Large intestine (tissue), 12 donors: ENCODE measurements at places on chromosomes 2 and 18.

DNA sequence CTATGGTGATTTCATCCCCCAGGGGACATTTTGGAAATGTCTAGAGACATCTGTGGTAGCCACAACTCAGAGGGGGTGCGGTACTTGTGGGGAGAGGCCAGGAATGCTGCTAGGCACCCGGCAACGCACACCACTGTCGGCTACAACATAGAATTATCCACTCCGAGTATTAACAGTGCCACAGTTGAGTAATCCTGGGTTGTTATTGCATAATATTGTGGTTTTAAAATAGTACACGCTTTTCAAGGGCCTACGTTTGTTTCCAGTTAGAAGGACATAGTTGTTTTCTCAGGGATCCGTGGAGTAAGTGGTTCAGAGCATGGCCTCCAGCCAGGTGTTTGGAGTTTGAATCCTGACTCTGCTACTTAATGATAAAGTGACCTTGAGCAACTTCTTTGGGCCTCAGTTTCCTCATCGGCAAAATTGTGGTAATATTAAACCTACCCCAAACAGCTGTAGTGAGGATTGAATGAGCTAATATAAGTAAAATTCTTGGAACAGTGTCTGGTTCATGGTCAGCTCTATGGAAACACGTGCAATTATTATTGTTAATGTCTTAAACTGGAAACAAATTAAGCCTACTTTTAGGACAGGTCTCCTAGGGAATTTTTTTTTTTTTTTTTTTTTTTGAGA is 24.5 kb downstream of the CYP27A1 start:
- DNase-seq: peak; percentile 83

GRCh38 chr2:97726261-97727064 is 13.1 kb downstream of the ZAP70 start:
- DNase-seq: no peak

DNA sequence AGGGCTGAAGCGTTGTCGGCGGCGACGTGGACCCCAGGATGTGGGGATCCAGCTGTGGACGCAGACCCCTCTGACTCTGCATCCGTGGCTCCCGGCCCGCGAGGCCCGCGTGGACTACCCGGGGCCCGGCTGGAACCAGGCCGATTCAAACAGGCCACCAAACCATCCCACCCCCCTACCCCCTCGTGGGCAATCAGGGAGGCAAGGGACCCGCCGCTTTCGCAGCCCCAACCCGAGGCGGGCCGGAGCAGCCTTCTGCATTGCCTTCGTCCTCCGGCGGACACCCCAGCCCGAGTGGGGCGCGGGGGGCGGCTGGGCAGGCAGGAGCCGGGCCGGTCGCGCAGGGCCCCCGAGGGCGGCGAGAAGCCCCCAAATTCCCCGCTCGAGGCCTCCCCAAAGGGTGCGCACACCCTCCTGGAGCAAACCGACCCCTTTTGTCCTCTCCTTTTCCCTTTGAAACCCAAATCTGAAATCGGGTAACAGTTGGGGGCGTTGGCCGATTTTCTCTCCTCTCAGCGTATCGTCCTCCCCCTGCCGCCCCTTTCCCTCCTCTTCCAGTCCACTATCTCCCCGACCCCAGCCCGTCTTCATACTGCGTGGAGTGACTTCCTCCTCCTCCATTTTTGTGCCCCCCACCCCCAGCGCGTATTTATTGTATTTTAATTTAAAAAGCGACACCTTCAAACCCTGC is 7.4 kb downstream of the SP9 start:
- peak; percentile 6 for DNase-seq

DNA sequence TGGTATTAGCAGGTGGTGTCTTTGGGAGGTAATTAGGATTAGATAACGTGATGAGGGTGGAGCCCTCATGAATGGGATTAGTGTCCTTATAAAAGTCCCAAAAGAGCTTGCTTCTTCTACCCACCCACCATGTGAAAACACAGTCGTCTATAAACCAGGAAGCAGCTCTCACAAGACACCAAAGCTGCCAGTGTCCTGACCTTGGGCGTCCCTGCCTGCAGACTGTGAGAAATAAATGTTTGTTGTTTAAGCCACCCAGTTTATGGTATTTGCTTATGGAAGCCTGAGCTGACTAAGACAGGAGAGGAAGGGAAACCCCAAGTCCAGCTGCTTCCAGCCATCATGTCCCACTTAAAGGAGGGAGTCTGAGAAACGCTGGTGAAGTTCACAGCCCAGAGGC is 13.6 kb downstream of the ADI1 start:
- DNase-seq: no peak

- DNase-seq: no peak
Measured at GRCh38 chr2:178204977-178205376, 10.7 kb downstream of the OSBPL6 start.

DNA sequence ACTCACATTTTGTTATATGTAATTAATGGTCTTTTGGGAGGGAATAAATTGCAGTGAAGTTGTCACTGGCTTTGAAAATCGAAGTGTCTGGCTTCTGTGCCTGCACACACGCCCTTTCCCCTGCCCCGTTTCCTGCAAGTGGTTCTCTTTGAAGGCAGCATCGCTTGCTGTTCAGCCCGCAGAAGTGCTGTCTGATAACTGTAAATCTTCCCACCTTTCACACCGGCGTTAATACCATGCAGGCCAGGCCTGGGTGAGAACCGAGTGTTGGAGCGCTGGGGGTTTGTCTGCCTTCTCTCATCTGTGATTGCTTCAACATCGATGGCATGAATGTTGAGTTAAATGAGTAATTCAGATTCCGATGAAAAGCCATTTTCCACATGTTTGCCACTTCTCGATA is 37.9 kb upstream of the RPL31 start:
- DNase-seq: no peak

DNA sequence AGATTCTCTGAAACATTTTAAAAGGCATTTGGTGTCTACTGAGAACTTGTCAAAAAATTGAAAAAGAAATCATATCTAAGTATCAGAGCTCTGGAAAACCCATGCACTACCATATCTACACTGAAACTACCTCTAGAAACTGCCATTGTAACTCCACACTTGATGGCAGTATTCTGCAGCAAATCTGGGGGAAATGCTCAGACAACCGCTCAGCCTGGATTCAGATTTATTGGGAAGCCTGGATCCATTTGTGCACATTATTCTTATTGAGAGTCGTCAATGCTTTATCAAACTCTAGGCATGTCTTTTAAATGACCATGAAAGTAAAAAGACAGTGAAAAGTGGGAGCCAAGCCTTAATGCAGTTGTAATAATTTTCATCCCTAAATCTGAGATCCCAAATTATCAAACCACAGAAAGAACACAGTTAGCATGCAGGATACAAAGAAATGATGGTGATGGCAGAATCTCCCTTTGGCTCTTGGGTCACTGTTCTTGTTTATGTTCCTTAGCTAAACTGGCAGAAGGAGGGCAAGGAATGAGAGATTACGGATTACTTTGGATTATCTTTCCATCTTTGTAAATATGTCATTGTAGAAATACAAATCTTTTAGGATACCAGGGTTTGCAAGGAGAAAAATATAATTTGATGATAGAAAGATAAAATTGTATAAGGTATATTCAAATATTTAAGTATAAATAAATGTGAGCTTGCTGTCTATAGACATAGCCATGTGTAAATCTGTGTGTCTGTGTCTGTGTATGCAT is 512.1 kb upstream of the SYT4 start:
- DNase-seq: no peak

DNA sequence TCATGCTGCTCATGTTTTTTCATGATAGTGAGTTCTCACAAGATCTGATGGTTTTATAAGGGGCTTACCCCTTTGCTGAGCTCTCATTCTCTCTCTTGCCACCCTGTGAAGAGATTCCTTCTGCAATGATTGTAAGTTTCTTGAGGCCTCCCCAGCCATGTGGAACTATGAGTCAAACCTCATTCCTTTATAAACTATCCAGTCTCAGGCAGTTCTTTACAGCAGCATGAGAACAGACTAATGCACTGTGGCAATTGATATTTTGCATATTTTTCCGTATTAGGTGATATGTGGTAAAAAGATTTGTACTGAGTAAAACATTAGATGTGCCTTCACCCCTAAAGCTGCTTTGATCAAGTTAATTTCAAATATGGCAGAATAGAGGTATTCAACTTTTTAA is 48.8 kb downstream of the RAB27B start:
- DNase-seq: no peak

- DNase-seq: peak; percentile 68
Measured at GRCh38 chr18:7038330-7038851, 79.2 kb downstream of the LAMA1 start.

DNA sequence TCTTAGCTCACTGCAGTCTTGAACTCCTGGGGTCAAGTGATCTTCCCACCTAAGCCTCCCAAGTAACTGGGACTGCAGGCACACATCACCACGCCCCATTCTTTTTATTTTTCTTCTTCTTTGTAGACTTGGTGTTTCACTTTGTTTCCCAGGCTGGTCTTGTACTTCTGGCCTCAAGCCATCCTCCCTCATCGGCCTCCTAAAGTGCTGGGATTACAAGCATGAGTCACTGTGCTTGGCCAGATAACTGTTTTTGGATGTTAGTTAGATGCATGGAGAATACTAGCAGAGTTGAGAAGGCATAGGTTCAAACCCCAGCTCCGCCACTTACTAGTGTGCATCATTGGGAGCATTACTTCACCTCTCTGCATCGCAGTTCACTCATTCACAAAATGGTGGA is 88.3 kb downstream of the TXNL1 start:
- no peak for DNase-seq

- no peak for DNase-seq
Measured at GRCh38 chr2:216214768-216215167, 105.6 kb downstream of the XRCC5 start.

DNA sequence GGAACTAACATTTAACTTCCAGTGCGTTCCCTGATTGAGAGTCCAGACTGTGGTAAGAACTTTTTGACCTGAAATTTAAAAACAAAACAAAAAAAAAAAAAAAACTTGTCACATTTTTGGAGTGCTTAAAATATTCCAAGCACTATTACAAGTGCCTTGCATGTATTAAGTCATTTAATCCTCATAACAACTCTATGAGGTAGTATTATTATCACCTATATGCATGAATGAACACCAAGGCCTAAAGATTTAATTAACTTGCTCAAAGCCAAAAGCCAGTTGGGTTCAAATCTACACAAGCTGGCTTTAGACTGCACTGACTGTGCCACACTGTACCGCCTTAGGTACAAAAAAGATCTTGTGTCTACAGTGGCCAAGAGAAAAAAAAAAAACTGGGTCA is 35.2 kb downstream of the METTL4 start:
- DNase-seq: no peak

- peak; percentile 88 for DNase-seq
Measured at GRCh38 chr18:58407263-58407648, 221.6 kb downstream of the ALPK2 start.

- DNase-seq: no peak
Measured at GRCh38 chr18:76750917-76751890, 71.2 kb upstream of the ZNF236 start.

DNA sequence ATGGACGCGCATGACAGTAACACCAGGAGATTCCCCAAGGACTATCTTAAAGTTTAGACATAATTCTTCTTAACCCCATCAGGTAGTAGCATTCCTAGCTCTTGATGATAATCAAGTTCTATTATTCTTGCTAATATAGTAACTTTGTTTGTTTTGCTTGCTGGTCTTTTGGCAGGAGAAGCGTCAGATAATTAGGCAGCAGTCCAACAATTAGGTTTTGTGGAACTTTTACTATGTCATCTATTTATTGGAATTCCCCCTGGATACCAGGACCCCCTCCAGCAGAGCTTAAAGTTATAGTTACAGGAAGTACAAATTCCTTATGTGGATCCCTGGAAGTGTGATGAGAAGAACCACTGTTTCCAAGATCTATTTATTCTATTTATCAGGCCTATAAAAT is 1138.0 kb upstream of the FAM98A start:
- no peak for DNase-seq

DNA sequence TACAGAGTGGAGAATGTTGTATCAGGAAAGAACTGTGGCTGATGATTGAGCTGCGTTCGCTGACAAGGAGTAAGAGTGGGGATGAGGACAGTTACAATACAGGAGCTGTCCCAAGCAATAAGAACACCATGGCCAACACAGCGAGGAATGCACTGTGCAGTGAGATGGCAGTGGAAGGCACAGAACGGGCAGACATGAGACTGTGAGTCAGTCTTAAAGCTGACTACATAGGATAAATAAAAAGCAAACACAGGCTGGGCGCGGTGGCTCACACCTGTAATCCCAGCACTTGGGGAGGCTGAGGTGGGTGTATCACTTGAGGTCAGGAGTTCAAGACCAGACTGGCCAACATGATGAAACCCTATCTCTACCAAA is 89.8 kb downstream of the CABYR start:
- no peak for DNase-seq

GRCh38 chr2:3449936-3450335 is 69.4 kb downstream of the ADI1 start:
- no peak for DNase-seq

GRCh38 chr18:69213842-69214241 is 186.8 kb upstream of the DOK6 start:
- DNase-seq: no peak

DNA sequence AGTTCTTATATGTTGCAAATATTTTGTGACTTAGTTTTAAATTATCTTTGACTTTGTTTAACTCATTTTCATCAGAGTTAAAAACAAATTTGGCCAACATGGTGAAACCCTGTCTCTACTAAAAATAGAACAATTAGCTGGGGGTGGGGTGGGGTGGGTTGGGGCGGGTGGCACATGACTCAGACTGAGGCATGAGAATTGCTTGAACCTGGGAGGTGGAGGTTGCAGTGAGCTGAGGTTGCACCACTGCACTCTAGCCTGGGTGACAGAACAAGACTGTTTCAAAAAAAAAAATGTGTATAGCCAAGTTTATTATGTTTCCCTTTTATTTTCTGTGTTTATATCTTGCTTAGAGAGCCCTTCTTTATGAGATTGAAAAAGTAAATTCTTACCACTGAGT is 14.2 kb upstream of the LIPG start:
- no peak for DNase-seq

DNA sequence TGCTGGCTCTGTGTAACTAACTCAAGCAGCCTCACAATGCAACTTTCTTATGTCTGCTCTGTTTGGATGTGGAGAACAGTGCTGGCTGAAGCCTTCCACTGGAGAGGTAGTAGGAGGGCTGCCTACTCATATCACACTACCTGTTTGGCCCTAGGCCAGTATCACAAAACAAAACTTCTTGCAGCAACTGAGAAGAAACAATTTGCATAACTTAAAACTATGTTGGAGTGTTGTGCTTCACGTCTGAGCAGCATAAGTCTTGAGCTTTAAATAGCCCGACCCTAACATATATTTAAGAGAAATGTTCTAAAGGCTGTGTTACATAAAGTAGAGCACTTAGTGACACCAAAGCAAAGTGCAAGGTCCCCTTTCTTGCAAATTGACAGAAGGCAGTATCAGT is 204.9 kb upstream of the ACVR2A start:
- DNase-seq: peak; percentile 49

- DNase-seq: no peak
Measured at GRCh38 chr2:143623231-143623908, 494.2 kb downstream of the ARHGAP15 start.
